ENCODE measurements at places on chromosomes 1 and 21. TPM values are rescaled to one million over a fixed set of nuclear protein-coding genes. Genes with fewer than 3 reads are reported as not detected.

The AKR7A3 gene
- 0.21 TPM for total RNA-seq

The SYPL2 gene
- total RNA-seq, result 0.37 TPM

The MAB21L3 gene
- not detected for total RNA-seq

The ATP1A2 gene
- not detected for total RNA-seq

The HES2 gene
- total RNA-seq, result 1.1 TPM

The FMO5 gene
- 1.4 TPM for total RNA-seq

The FAAH gene
- total RNA-seq, result 2.1 TPM

The JAM2 gene
- 0.26 TPM for total RNA-seq

- no peak for DNase-seq
Measured at GRCh38 chr1:86703696-86704457, 499 bp upstream of the SH3GLB1 start.

DNA sequence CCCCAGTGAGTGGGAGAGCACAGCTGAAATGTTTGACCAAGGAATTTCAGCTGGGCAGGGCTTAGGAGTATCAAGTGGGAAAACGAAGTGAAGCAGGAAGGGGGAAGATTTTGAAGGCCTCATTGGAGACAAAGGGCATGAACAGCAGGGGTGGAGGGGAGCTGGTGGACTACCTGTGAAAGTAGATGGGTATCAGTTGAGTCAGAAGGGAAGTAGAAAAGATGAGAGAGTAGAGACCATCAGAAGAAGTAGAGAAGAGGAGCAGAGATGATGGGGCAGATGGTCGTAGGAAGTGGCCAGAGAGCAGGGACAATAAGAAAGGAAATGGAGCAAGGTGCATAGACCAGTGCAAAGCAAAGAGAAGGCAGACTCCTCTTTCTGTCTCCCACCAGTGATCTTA lies 189.0 kb upstream of the RUNX1 start:
- DNase-seq, result no peak

GRCh38 chr1:77398152-77398551 lies 116.3 kb downstream of the AK5 start:
- DNase-seq, result no peak

DNA sequence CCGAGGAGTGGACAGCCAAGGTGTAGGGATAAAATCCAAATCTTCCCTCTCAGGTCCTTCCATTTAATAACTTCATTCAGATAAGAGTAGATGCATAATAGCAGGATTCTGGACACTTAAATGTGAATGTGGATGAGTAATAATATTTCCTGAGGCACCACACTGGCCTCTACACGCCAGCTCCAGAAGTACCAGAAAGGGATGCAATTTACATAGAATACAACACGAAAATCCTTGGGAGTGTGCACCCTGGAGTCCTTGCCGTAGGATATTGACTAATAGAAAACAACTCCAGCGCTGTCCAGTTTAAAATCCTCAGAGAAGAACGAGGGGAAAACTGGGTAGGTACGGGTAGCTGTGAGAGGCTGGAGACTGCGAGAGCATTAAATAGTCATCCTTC lies 6.9 kb downstream of the PLXNA2 start:
- DNase-seq, result no peak

- DNase-seq, result no peak
Measured at GRCh38 chr1:222097588-222097987, 355.7 kb upstream of the DUSP10 start.

- DNase-seq, result no peak
Measured at GRCh38 chr1:101407505-101408211, 170.8 kb downstream of the S1PR1 start.

DNA sequence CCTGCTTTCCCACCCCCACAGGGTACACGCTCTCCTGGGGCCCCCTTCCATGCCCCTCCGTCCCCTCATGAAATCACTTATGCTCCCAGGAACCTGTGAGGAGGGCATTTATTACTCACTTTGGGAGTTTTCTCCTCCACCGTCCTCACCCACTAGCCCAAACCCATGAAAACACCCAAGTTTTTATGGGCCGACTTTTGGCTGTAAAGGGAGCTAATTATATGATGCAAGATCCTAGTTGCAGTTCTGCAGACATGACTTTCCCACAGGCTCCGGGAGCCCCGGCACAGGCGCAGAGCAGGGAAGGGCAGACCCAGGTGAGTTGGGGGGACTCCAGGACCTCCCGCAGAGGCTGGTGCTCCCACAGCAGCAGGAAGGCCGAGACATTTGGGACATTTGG lies 29.7 kb downstream of the EPHA2 start:
- DNase-seq, result no peak

DNA sequence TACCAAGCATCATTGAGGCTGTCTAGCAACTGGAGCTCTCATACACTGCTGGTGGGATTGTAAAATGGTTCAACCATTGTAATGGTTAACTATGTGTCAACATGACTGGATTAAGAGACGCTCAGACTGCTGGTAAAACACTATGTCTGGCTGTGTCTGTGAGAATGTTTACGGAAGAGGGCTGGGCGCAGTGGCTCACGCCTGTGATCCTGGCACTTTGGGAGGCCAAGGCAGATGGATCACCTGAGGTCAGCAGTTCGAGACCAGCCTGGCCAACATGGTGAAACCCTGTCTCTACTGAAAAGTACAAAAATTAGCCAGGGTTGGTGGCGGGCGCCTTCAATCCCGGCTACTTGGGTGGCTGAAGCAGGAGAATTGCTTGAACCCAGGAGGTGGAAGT lies 4.8 kb upstream of the FCRLA start:
- DNase-seq, result no peak

DNA sequence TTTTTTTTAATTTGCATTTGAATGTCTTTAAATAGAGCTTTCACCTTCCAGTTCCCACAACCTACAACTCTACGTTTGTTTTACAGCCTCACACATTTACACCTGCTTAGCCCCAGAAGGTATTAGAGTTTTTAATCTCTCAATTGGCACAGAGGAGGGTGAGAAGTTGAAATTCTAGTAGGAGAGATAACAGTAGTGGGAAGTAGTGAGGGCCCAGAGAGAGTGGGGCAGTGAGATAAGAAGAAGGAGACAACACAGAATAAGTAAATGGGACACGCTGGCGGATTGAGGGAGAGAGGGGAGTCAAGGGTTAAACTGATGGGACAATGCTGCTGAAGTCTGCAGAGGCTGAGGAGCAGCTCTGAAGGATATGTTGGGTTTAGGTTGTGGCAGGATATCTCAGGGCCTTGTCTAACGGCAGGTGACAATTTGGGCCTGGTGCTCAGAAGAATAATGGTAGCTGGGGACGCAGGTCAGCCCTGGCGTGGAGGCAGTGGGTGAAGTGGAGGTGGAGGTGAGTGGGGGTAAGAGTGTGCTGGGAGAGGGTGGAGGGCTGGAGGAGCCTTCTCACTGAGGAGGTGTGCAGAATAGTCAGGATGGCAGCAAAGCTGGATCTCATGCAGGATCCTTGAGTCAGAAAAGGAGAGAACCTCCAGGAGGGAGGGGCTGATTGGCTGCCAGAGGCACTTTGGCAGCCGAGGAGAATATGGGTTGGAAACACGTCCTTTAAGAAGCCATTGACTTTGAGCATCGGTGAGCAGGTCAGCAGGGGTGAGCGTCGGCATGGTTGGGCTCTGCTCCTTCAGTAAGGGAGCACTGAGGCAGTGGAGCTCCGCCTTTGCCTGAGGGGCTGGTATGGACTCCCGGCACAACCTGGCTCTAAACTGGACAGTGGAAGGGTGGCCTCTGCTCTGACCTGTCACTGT lies 72.9 kb downstream of the SYT6 start:
- no peak for DNase-seq

DNA sequence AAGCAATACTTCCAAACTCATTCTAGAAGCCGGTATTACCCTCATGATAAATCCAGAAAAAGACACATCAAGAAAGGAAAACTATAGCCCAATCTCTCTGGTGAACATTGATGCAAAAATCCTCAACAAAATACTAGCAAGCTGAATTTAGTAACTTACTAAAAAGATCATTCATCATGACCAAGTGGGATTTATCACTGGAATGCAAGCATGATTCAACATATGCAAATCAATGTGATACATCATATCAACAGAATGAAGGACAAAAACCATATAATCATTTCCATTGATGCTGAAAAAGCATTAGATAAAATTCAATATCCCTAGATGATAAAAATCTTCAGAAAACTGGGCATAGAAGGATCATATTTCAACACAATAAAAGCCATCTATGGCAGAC lies 402.9 kb downstream of the TGFB2 start:
- no peak for DNase-seq

- DNase-seq, result peak; percentile 84
Measured at GRCh38 chr1:45687754-45688740, at the start of gene TMEM69. Gene TMEM69 (plus strand): TSS chr1:45688181. CDS start chr1:45691069, 2,888 bp downstream.

DNA sequence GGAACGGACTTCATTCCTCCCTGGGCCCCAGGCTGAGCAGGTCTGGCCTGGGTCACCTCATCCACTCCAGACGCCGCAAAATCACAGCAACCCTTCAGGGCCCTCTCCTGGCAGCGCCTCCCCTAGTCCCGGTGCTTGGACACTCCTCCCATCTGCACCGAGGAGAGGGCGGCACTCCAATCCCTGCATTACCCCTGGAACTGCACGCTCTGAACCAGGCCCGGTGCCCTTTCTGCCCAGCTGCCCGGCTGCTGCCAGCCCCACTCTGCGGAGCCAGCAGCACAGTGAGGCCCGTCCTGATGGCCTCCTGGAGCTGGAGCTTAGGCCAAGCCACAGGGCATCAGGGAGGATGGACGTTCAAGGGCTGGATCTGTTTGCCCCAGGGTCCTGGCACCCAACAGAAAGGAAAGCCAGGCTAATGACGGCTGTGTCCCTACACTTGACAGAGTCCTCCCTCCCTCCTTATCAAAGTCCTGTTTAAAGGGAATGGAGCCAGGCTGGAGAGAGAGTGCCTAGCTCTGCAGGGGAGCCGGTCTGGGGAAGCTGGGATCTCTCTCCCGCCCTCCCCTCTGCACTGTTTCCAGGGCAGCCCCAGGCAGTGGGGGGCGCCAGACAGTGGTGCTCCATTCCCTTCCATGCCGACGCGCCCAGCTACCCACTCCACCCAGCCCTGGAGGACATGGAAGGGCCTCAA lies 12.7 kb downstream of the COL6A2 start:
- DNase-seq, result no peak

DNA sequence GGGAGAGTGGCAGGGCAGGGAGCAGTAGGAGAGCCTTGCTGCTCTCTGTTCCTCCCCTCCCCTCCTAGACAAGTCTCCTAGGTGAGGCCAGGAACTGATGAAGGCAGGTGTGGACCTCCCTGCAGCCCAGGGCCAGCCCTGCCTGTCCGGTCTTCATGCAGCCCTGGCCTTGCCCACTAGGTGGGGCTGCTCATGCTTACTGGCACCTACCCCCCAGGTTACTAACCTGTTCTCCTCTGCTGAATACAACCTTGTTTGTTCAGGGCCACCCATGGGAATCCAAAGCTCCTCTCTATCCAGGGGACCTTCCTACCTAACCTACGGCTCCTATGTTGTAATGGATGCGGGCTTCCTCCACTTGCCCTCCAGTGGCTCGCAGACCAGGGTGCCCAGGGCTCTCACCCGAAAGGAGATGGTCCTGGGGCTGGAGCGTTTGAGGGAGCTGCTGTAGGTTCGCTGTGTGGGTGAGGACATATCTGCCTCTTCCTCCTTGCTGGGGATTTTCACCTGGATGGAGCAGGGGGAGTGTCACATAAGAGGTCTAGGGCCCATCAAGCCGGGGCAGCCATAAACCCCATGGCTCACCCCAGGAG lies 7.9 kb upstream of the TNNT2 start:
- peak; percentile 63 for DNase-seq

GRCh38 chr21:40803101-40803500 lies 43.9 kb downstream of the DSCAM start:
- DNase-seq, result no peak

DNA sequence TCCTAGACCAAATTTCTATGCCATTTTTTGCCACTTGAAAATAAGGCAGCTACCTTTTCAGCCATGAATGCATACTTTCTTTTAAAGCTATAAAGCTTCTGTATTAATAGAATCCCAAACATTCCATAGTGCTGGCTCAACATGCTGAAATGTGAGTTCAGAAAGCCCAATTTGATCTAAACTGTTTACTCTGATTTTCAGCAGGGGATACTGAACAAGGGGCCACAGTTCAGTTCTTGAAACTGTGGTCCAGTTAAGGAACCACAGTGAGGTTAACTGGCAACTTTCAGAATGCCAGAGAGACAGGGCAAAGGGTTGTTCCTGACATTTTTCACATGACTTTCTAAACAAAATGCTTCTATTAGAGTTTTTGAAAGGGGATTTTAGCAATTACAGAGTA lies 85.7 kb upstream of the COL11A1 start:
- DNase-seq, result peak; percentile 96

DNA sequence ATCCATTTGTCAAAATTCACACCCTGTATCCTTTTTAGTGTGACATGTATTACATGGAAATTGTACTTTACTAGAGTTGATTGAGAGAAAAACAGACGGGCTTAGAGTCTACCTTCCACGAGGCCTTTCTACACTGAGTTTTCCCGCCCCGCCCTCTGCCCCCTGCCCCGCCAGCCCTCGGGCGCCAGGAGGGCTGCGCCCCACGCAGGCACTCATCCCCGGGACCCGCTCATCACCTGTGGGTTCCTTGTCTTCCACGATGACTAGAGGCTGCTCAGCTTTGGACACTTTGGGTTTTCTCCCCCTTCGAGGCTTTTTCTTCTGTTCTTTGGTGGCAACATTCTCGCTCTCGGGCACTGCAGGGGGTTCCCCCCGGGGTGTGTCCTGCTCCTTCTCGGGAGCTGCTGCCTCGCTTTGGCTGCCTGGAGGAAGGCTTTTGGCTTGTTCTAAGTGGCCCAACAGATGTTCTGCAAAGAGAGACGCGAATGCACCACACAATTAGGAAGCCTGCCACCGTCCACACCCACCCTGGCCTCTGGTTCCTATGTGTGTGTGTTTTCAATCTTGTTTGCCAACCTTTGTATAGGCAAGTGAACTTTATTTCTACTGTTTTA lies 39.6 kb downstream of the PRDM15 start:
- DNase-seq, result no peak

DNA sequence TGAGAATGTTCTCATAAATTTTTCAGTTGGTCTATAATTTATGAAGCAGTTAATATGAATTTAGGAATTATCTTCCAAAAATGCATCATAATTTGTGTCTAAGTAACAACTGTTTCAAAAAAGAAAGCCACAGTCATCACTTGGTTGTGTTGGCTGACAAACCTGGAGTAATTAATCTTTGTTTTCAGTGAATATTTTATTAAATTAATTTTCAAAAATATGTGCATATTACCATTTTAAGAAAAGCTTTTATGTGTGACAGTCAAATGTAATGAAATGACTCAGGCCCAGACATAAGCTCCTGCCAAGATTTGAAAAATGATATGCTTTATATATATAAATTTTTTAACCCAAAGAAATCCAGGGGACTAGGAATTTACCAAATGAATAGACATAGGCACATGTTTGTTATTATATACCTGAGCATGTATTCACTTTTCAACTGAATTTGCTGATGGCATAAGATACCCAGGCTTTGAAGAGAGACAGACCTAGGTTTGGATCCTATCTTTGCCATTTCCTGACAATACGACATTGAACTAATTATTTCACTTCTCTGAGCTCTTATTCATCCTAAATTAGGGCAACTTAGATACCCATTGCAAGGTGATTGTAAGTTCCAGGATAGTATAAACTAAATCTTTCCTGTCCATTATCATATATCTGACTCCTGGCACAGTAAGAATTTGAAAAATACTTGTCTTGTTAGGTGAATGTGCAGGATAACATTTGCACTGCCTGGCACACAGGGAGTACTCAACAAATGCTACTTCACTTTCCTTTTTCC lies 729.5 kb upstream of the ADGRL2 start:
- no peak for DNase-seq

Measured in SK-MEL-5 (cell line).